SHP77 (cell line): ENCODE measurements at places on chromosomes 4 and X.

GRCh38 chrX:44392767-44393166 is 49.3 kb upstream of the EFHC2 start:
- DNase-seq = no peak

- DNase-seq = no peak
These were observed 126.1 kb downstream of the INPP4B start for GRCh38 chr4:142719854-142720541.

- no peak for DNase-seq
These were observed 187.3 kb upstream of the FAM241A start for GRCh38 chr4:111957997-111958396.

- DNase-seq = no peak
These were observed 119.1 kb upstream of the OTUD4 start for GRCh38 chr4:145299380-145300076.

DNA sequence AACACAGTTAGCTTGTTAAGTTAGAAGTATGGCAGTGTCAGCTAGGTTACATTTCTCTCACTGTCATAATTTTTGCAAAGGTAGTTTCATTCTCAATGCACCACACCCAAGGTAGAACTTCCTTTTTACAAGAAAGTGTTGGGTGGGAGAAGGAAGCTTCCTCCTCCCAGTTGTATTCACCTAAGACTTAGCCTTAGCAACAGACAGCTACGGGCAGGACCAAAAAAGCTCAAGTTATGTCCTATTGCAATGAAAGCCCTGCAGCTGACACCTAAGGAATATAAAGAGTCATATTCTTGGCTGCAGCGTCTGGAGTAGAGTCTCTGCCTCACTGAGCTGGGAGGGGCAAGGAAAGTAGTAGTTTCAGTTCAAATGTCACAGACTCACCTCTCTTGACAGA is 25.1 kb upstream of the PRDM8 start:
- no peak for DNase-seq

GRCh38 chr4:118180776-118181175 is 146.5 kb downstream of the NDST3 start:
- no peak for DNase-seq

DNA sequence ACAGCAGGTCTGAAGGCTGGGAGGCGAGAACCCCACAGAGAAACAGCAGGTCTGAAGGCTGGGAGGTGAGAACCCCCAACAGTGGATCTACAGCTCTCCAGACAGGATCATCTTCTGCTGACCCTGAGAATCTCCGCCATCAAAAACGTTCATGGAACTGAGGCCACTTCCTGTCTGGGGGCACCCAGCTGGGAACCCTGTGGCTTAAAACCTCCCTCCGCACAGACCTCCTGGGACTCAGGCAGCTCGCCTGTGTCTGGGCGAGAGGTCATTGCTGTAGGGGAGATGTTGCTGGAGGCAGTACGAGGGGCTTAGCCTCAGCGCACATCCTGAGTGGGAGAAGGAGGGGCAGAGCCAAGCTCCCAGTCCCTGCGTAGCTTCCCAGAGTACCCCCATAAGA is 15.1 kb upstream of the CLDN24 start:
- no peak for DNase-seq

DNA sequence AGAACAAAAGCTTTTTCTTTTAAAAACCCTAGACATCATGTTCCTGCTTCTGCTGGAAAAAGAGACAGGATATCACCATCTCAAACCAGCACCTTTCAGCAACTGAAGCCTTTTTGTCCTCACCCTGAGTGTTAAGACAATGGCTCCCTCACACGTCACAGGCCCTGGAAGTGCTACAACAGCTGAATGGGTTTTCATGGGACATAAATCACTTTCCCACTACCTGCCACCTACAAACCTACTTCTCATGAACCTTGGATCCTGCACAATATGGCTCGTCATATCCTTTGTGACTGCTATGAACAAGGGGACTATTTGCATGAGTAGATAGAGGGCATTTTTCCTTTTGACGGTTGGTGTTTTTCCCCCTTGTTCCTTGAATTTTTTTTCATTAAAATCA is 93.6 kb downstream of the TSPAN5 start:
- DNase-seq = no peak

DNA sequence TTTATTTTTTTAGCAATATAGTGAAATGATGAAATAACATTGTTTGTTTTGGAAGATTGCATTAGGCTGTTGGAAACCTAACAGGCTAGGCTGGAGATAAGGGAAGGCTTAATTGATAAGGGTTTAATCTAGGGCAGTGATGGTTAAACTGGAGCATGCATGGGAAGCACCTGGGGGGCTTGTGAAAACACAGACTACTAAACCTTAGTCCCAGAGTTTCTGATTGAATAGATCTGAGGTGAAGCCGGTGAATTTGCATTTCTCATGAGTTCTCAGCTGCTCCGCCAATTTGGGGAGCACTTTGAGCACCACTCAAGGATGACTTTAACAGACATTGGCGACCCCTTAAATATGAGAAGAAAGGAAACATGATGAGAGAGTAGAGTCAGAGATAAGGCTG is 11.5 kb downstream of the STK26 start:
- DNase-seq = no peak

- no peak for DNase-seq
These were observed 176.4 kb downstream of the IL13RA2 start for GRCh38 chrX:114841051-114841450.

- DNase-seq = no peak
These were observed 6.7 kb downstream of the MSANTD1 start for GRCh38 chr4:3255611-3256186.

- no peak for DNase-seq
These were observed 105.9 kb downstream of the THOC2 start for GRCh38 chrX:123626962-123627361.

DNA sequence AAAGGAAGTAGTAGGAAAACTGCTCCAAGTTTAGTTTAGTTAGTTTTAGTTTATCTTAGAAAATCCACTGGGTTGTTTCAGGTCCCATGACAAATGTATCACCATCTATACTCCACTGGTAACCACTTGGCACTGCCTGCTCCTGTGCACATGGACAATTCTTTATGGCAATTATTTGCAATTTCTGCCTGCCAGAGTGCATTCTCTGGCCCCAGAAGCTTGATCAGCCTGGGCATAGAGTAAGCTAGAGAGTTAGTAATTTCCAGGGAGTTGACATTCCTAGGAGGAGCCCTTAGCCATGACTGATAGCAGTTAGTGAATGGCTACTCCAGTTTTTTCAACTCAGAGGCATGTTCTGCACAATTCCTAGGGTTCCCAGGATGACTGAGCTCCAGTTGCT is 203.2 kb upstream of the FGF13 start:
- no peak for DNase-seq

- DNase-seq = no peak
These were observed 17.6 kb upstream of the PRRG1 start for GRCh38 chrX:37331546-37331945.

GRCh38 chrX:106898462-106898861 is 4.7 kb downstream of the RIPPLY1 start:
- peak; percentile 3 for DNase-seq

- no peak for DNase-seq
These were observed 136.5 kb downstream of the RAB28 start for GRCh38 chr4:13347517-13348125.

GRCh38 chr4:94359838-94360237 is 17.2 kb upstream of the HPGDS start:
- no peak for DNase-seq

DNA sequence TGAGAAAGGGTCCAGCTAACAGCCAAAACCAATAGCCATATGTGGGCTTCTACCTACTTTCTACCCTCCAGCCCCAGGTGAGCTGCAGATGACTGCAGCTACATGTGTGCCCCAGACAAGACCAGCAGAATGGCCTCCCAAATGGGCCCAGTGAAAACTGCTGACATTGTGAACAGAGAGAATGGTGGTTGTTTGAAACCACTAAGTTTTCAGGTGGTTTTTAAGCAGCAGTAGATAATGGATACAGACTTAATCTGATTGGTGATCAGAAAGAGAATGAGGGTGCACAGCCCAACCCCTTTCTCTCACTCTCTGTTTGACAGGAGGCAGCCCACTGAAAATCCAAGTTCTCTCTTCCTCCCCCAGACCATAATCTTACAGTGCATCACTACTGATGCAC is 42.5 kb upstream of the BBS12 start:
- DNase-seq = no peak

DNA sequence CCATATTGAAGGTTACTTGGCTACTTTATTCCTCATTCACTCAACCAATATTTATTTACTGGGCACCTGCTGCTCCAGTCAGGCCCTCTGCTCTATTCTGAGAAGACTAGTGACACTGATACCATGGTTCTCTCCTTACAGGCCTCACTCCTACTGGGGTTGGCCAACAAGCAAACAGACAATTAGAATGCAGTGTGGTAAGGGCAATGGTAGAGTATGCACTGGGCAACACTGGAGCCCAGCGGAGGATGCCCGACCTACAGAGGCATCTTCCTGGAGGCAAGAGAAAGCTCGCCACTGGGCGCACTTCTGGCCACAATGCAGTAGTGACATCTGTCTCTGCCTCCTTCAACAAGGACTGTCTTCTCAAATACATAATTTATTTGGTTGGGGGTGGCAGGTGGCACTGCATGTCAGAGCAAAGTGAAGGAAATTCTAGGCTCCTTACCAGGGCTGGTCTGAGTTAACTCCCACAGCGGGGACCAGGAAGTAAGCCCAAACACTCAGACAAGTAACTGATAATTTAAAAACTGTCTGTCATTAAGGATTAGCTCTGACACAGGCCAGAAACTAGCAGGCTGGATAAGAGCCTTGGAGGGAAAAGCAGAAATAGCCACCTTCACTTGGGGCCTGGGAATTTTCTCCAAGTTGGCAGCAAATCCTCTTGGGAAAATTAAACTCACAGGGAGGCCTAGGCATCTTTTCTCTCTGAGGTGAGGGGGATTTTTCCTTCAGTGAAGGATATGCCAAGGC is 150.7 kb upstream of the EOLA2 start:
- DNase-seq = no peak

DNA sequence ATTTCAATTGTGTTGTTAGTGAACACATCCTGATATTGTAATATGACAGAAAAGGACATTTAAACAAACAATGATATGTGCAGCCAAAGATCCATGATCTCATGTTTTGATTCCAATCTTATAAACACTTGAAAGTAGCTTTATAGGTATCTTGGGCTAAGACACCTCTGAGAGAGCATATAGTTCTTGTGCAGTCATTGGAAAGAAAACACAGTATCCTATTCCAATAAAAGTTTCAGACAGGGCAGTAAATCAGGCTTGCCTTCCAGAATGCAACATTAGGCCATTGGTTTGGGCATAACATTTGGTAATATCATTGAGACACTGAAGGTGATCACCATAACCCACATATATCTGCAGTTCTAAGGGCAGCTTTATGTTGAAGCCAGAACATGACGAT is 188.3 kb upstream of the HCCS start:
- no peak for DNase-seq

- DNase-seq = no peak
These were observed 259.0 kb upstream of the TRPC5 start for GRCh38 chrX:112341598-112341997.

DNA sequence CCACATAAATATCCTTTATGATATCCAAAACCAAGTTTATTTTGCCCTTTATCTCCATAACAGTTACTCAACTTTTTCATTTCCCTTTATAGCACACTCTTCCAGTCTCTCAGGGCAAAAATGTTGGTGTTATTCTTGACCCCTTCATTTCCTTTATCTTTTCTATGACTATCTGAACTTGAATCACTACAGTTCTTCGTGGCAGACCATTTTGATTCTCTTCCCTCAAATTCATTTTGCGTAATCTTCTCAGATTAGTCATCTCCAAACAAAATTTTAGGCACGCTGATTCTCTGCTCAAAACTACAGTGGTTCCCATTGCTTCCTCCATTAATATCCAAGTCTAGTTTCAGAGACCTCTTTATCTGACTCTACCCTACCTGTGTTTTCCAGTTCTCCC is 26.1 kb downstream of the RUFY3 start:
- no peak for DNase-seq

- DNase-seq = no peak
These were observed 88.3 kb downstream of the ZNF718 start for GRCh38 chr4:212438-213188.

DNA sequence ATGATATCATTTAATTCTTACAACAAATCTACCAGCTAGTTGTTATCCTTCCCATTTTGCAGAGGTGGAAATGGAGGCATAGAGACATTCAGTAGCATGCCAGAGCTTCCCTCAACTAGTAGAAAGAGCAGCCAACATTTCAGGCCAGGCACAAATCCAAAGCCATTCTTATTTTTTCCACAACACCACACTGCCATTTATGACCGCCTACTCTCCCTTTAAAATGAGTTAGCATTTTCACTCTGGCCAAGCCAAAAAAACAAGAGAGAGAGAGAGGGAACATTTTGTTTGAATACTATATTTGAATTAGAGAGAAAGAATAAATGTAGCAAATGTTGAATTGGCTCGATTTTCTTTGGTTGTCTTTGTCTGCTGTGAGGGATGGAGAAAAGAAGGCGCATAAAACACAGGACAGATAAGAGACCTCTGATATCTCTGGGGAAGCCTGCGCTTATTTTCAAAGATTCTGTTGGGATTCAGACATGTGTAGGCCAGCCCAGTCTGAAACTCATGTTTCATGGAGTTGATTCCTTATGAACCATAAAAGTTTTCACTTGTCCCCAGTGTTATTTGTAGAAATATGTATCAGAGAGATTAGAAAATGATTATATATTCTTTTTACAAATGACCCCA is 265.7 kb downstream of the RAB28 start:
- DNase-seq = no peak

GRCh38 chrX:148204195-148204594 is 223.1 kb downstream of the FMR1NB start:
- DNase-seq = no peak

DNA sequence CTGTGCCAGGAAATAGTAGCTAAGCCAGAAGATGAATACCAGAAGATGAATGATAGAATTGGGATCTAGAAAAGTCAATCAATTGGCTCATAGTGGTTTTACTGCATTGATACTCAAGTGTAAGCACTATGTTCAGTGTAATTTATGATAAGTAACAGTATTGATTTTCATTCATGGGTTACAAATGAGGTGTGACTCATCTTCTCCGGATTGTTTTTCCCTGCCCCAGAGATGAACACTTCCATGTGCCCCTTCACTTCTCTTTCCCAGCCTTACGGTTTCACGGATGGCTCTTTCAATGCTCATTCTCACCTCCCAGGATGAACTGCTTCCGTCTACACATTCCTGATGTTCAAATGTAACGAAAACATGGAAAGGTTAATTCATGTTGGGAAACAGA is 9.8 kb upstream of the GUCY1B1 start:
- no peak for DNase-seq

- DNase-seq = no peak
These were observed 292.1 kb downstream of the STIM2 start for GRCh38 chr4:27152703-27153102.

GRCh38 chrX:150223176-150224015 is 139.7 kb upstream of the MAMLD1 start:
- DNase-seq = no peak

- DNase-seq = no peak
These were observed 208.1 kb downstream of the TRIML1 start for GRCh38 chr4:188347339-188347738.

DNA sequence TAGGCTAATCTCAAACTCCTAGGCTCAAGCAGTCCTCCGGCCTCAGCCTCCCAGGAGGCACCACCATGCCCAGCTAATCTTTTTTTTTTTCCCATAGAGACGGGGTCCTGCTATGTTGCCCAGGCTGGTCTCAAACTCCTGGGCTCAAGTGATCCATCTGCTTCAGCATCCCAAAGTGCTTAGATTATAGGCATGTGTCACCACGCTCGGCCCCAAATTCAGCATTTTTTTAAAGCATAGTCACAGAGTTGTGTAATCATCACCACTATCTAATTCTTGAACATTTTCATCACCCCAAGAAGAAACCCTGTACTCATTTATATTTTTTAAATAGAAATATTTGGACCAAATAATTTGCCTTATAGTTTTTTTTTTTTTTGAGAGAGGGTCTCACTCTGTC is 10.3 kb downstream of the CENPI start:
- DNase-seq = no peak

- no peak for DNase-seq
These were observed 4.2 kb upstream of the CCNA2 start for GRCh38 chr4:121827853-121828252.
